ENCODE measurements at places on chromosomes 5 and 9.

- DNase-seq: no peak
Measured at GRCh38 chr9:132699956-132700355, 29.7 kb downstream of the GTF3C4 start.

DNA sequence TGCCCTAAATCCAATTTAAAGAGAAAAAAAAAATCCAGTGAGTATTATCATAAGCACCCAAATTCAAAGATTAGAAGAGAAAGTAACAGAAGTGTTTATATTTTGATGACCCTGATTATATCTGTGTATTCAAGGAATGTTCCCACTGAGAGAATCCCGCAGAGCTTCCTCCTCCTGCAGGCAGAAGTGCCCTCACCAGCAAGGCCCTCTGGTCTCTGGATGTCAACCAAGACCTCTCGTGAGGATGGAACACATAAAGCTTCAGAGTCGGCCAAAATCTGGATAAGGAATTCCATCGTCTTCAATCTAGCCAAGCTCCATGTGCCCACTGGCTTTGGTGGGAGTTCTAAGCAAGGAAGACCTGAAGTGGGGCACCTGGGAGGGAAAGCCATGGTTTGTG is 18.1 kb downstream of the PTCH1 start:
- DNase-seq: no peak

GRCh38 chr5:89281766-89282553 is 399.0 kb upstream of the MEF2C start:
- DNase-seq: no peak

DNA sequence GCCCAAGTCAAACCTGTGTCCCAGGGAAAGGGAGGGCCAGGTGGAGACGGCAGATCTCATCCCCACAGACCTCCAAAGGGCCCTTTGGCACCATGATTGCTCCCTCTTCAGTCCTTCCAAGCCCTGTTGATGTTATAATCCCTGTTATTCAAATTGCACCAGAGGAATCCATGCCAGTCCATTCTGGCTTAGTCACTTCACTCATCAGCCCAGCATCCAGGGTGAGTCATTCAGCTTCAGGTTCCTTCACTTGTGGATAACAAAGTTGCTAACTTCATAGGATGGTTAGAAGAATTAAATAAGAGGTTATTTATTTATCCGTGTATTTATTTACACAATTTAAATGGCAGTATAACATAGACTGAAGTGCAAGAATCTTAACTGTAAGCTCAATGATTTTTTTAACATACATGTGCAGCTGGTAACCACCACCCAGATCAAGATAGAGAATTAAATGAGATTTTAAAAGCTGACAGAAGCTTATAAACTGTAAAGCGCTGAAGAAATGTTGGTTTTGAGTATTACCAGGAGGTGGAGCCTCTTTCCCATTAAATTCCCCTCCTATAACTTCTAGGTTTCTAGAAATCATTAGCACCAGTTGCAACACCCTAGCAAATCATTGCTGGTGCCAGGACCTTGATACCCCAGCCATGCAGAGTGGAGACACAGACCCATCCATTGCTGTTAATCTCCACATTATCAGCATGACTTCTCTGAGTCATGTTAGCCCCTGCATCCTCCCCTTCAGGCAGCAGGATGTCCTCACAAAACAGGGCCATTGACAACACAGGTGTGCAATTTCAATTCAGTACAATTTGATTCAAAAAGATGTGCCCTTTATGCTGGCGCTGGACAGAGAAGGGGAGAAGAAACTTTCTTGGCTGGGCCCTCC is 77.4 kb downstream of the SEC61B start:
- no peak for DNase-seq

GRCh38 chr9:134065612-134066419 is 2.0 kb downstream of the BRD3 start:
- DNase-seq: no peak

- DNase-seq: no peak
Measured at GRCh38 chr5:147560718-147561331, 51.0 kb upstream of the DPYSL3 start.

GRCh38 chr5:61177716-61178115 is 15.4 kb upstream of the SMIM15 start:
- no peak for DNase-seq

GRCh38 chr5:148810823-148811222 is 15.6 kb upstream of the ADRB2 start:
- no peak for DNase-seq

GRCh38 chr5:98768960-98769209 is 4.6 kb upstream of the RGMB start:
- no peak for DNase-seq

DNA sequence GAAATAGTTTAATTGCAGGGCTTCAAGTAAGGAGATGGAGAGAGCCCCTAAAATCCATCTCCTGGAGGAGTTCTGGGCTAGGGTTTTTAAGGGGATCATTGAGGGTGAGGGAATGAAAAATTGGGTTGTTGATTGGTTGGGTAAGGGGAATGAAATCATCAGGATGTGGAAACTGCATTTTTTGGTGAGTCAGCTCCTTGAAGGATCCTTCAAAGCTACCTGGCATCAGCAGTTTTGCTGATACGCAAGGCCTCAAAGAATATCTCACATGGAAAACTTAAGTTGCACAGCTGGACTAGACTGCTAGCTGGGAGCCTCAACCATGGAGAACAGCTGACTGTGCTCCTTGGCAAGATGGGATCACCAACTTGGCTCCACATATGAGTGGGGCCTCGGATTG is 136.7 kb downstream of the FGF10 start:
- DNase-seq: no peak

- no peak for DNase-seq
Measured at GRCh38 chr9:95070549-95071021, 246.9 kb downstream of the FANCC start.

GRCh38 chr9:134928436-134929192 is 10.9 kb upstream of the FCN1 start:
- no peak for DNase-seq

GRCh38 chr9:14396171-14396570 is 82.2 kb upstream of the NFIB start:
- no peak for DNase-seq

- no peak for DNase-seq
Measured at GRCh38 chr9:71743882-71744281, 24.4 kb downstream of the CEMIP2 start.

DNA sequence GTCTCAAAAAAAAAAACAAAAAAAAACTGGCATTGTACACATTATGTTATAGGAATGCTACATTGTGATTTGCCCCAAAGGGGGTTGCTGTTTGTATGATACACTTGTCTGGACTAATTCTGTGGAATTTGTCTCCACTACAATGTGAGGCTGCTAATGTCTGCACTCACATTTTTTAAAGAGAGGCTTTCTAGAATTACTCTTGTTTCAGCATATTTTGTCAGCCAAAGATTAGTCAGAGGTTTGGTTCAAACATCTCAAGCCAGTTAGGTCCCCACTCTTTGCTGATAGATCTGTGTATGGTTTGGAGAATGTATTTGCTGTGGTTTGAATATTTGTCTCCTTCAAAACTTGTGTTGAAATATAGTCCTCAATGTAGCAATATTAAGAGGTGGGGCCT is 59.3 kb upstream of the ZNF169 start:
- no peak for DNase-seq

GRCh38 chr9:122975196-122975595 is 34.4 kb downstream of the RABGAP1 start:
- no peak for DNase-seq

GRCh38 chr5:159489779-159490178 is 159.5 kb upstream of the IL12B start:
- DNase-seq: no peak

DNA sequence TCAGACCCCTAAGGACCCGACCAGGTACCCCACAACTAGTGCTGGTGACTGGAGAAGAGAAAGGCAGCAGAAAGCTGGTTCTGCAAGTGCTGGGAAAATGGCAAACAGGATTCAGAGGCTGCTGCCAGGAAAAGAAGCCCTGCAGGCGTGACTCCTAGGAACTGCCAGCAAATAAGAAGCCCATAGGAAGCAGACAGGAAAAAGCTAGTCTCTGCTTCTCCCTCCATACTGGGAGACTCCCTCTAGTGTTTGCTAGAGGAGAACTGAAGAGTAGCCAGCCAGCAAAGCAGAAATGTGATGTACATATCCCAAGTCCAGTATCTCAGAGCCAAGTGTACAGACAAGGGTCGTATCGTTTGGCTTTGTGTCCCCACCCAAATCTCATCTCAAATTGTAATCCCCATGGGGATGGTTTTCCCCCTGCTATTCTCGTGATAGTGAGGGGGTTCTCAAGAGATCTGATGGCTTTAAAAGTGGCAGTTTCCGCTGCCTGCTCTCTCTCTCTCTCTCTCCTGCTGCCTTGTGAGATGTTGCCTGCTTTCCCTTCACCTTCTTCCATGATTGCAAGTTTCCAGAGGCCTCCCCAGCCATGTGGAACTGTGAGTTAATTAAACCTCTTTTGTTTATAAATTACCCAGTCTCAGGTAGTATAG is 38.1 kb upstream of the TUSC1 start:
- peak; percentile 15 for DNase-seq

GRCh38 chr5:116912221-116912620 is 337.6 kb upstream of the SEMA6A start:
- DNase-seq: no peak

- DNase-seq: no peak
Measured at GRCh38 chr5:81290146-81290545, 11.2 kb upstream of the ZCCHC9 start.

DNA sequence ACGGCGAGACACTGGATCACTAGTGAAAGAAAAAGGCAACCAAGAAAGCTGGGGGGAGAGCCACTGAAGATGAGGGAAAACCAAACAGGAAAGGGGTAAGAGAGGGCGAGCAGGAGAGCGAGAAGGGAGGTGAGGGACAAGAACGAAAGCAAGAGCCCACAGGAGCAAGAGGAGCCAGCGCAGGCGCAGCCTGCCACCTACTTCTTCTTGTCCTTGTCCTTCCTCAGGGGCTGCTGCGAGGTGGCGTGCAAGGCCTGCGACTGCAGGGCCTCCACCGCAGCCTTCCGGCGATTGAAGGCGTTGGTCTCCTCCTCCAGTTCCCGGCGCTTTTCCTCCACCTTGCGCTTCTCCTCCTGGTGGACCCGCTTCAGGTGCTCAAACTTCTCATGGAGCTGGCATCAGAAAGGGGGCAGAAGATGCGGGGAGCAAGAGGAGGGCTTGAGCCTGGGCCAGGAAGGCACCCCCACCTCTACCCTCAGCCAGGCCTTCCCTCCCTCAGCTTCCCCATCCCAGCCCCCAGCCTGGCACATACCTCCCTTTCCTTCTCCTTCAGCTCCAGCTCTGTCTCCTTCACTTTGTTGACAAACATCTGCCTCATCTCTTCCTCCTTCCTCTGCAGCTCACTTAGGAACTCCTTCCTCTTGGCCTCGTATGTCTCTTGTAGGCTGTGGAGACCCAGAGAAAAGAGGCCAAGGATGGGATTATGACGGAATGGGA is 13.5 kb downstream of the CCNI2 start:
- DNase-seq: no peak

DNA sequence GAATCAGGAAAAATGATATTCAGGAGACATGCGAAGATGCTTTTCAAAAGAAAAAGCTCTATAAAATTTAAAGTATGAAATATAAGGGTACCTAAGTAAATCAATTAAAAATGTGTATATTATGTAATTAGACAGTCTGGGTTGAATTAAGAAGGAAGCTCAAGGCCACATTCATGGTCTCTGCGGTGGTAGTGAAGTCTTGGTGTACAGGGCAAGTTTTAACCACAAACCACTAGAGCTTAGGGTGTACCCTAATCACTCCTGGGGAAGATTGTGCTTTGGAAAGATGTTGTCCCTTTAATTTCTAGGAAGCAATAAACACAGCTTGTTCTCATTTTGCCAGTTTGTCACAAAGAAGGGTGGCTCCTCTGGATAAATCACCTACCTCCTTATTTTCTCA is 287.2 kb upstream of the ZNF608 start:
- no peak for DNase-seq

- DNase-seq: no peak
Measured at GRCh38 chr9:113349445-113350094, at the start of gene BSPRY. BSPRY (plus strand) TSS chr9:113349541; CDS start chr9:113349580, 39 bp downstream.

- no peak for DNase-seq
Measured at GRCh38 chr5:88979726-88980125, 96.7 kb upstream of the MEF2C start.

GRCh38 chr9:95206143-95206542 is 111.4 kb downstream of the FANCC start:
- no peak for DNase-seq
